ENCODE measurements at places on chromosomes 6 and 20. TPM values are rescaled to one million over a fixed set of nuclear protein-coding genes. Genes with fewer than 3 reads are reported as not detected.

- DNase-seq: no peak
Observed at GRCh38 chr6:25498505-25498904, 153.5 kb upstream of the SCGN start.

DNA sequence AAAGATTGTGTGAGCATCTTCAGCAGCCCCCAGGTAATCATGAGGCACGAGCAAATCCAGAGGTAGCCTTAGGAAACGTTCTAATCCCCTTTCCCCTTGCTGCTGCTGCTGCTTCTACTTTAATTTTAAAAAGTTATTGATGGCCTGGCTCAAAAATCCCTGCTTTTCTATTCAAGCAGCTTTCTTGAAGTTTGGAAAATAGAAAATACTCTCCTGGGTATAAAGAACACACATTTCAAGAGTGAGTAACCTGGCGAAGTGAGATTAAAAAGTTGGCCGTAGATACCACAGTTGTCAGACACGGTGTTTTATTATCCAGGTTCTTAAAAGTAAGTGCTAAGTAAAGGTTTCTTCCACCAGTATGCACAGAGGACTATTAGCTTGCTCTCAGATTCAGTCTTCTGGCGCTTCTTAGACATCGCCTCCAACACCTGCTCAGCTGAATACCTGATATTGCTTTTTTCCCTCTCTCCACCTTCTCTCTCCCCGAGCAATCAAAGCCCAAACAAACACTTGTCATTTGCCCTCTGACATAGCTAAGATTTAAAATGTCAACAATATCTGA, 150.7 kb downstream of the EDN3 start:
- no peak for DNase-seq

DNA sequence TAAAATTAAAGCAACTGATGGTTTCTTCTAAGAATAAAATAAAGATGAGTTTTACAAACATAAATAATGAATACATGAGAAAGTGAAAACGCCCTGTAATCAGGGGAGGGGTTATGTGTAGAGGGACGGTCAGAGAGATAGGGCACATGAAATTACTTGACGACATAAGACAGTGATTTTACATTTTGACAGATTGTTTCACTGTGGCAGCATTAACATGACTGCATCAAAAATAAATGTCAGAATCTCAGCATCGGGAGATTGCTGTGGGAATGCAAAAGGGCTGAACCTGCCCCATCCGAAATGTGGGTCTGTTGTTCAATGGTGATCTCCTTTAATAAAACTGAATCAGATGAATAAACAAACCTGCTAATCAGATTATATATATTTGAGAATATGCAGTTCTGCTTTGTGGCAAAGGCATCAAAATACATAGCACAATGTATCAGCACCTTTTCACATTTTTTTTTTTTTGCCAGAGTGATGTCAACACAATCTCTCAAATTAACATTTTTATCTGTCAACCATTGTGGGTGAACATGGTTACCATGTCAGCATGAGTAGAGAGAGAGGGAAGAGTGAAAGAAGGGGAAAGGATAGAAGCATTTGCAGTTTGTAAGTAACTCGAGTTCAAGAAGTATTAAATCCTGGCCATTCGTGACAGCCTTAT, 177.1 kb upstream of the MAN1A1 start:
- no peak for DNase-seq

DNA sequence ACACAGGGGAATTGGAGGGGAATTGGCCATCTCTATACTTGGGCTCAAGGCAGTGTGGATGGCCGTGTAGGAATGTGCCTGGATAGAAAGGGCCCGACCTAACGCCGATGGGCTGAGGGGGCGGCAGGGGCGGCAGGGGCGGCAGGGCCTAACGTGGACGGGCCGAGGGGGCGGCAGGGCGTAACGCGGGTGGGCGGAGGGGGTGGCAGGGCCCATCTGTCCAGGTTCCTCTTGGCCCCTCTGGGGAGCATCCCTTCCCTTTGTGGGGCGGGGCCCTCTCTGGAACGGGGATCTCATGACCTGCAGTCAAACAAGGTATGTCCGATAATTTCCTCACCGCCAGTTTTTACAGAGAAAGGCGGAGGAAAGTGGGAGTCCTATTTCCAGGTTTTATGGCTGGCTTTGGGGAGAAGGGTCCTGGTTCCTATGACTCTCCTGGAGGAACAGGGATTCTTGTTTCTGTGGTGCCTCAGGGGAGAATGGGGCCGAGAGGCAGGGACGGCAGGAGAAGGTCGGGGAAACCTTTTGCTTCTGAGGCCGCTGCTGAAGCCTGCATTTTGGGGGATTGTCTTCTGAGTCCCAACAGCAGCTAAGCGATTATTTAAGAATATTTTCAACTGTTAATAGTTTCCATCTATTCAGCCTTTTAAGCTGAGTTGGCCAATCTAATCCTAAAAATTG, 100.8 kb upstream of the FRMD1 start:
- DNase-seq: no peak

DNA sequence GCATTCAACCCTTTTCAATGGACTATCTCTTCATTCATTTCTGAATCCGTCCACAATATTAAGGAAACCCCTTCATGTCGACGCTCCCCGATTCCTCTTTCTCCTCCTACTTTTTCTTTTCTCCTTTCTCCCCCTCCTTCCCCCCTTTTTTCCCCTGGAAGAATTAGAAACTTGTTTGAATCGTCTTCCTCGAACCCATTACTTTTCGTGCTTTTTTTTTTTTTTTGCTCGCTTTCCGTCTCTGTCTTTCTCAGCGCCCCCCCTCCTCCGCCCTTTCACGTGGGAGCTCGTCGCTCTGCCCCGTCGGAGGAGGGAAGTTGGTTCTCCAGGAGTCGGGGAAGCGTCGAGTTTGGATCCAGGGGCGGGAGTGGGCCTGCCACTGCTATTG, 2.3 kb upstream of the NKX2-2 start:
- no peak for DNase-seq

The ADGRF5 gene
- total RNA-seq: not detected

The SLC39A7 gene
- 43.1 TPM for total RNA-seq
